ENCODE measurements at places on chromosomes 1 and 21. TPM values are rescaled to one million over a fixed set of nuclear protein-coding genes. Genes with fewer than 3 reads are reported as not detected.

The PLPP3 gene
- 14.2 TPM for total RNA-seq

The USH2A gene
- under 0.01 TPM for total RNA-seq

DNA sequence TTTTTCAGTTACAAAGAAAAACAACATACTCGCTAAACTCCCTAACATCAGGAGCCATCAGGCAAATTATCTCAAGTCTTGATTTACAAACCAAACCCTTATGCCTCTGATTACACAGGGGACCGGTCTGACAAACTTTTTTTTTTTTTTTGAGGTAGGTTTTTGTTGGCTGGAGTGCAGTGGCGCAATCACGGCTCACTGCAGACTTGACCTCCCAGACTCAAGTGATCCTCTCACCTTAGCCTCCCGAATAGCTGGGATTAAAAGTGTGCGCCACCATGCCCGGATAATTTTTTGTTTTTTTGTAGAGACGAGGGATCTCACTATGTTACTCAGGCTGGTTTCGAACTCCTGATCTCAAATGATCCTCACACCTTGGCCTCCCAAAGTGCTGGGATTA, 3.8 kb upstream of the MIIP start:
- DNase-seq = no peak

DNA sequence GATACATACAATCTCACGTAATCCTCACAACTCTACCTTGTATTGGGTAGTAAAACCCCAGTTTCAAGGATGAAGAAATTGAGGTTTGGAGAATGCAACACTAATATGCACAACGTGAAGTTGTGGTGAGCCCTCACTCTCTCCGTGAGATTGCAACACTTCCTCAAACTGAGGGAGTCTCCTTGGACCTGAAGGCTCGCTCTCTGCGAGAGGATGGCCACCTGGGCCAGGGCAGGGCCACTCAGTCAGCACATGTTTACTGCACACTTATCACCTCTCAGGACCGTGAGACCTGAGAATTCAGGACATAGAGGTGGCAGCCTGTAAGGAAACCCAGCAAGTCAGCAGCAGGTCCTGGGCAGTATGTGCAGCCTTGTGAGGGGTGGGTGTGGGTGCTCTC, 8.7 kb downstream of the SH3BP5L start:
- DNase-seq = no peak

The DNAJC28 gene
- 2.0 TPM for total RNA-seq

DNA sequence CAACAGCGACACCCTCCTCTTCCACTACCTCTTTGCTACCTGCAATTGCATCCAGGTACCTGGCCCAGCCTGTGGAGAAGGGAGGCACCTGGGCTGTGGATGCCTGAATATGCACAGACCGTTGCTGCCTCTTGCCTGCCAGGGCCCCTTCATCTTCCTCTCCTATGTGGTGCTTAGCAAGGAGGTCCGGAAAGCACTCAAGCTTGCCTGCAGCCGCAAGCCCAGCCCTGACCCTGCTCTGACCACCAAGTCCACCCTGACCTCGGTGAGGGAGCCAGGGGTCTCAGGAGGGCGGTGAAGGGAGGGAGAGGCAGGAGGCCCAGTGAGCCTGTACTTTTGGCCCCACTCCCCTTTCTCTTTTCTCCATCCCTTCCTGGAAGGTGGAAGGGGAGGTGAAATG, 11.5 kb downstream of the PSRC1 start:
- DNase-seq = no peak

- no peak for DNase-seq
These were observed 66.2 kb downstream of the SYT6 start for GRCh38 chr1:114087495-114087894.

The SLC44A3 gene
- 1.1 TPM for total RNA-seq

The MAP1LC3C gene
- total RNA-seq = 0.20 TPM

- DNase-seq = no peak
These were observed 146.2 kb downstream of the DAB1 start for GRCh38 chr1:57277681-57278080.

- peak; percentile 34 for DNase-seq
These were observed 135.7 kb upstream of the RUNX3 start for GRCh38 chr1:25065795-25066238.

DNA sequence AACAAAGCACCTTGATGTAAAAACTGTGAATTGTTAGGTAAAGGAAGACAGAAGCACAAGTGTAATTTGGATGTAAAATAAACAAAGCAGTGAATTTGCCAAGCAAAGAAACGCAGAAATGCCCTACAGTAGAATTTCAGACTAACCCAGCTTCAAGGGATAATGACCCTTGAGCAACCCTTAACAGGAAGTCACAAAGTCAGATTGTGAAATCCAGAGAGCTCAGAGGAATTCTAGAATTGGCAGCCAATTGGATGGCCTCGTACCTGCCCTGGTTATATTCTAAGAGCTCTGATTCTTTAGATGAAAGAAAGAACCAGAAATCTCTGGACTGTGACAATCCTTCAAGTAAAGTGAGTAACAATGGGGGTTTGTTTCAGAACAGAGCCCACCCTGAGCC, 152.7 kb upstream of the CHRM3 start:
- DNase-seq = no peak
